Cardiac muscle cell (in vitro differentiated cells and primary cell): ENCODE measurements at places on chromosomes 2 and 18. TPM values are rescaled to one million over a fixed set of nuclear protein-coding genes. Genes with fewer than 3 reads are reported as not detected.

- no peak for DNase-seq
These were observed 58.7 kb downstream of the AFTPH start for GRCh38 chr2:64582774-64583340.

IL1F10 gene
- not detected in 2 replicates for total RNA-seq

DNA sequence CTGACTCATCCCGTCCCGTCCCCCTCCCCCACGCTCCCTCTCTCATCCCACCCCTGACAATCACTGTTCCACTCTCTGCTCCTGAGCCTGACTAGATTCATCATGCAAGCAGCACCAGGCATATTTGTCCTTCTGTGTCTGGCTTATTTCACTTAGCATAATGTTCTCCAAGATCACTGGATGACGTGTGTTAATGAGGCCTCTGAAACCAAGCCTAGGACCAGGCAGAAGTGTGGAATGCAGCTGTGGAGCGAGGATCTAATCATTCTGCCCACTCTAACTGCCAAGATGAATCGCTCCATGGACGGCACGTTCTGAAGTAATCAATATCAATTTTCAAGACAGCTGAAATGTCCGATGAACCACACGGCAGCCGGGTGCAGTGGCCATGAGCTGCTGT lies 122.4 kb upstream of the ZNF236 start:
- no peak for DNase-seq

DNA sequence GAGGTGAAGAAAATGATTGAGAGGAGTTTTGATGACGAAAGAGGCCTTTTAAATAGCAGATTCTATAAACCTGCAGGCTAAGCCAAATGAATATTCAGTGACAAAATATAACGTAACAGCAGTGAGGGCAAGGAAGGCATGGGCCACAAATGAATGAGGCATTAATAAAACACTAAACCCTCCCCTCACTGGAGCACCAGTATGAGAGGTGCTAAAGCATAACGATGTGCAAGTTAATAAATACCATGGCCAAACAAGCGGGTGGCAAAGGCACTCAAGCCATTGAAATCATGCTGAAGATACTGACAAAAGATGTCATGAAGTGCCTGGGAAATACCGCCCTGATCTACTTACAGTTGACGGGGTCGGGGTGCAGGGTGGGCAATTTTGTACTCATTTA lies 30.2 kb upstream of the LONRF2 start:
- no peak for DNase-seq

- no peak for DNase-seq
These were observed 59.1 kb downstream of the TPO start for GRCh38 chr2:1472350-1472749.

DNA sequence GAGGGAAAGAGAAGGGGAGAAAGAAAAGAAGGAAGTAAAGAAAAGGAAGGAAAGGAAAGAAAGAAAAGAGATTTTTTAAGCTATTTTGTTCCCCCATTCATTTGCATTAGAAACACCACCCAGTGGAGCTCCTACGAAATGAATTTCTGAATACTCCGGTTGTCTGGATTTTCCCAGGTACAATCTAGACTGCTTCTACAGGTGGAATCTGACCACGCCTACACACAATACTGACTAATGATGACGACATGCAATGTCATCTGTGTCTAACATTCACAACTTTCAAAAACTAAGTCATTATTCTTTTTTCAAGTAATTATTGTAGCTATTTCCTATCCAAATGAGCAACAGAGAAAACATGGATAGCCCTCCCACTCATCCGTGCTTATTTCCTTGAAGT lies 121.7 kb downstream of the ZNF516 start:
- no peak for DNase-seq

- DNase-seq: no peak
These were observed 87.8 kb upstream of the ASB18 start for GRCh38 chr2:236351966-236352525.

DNA sequence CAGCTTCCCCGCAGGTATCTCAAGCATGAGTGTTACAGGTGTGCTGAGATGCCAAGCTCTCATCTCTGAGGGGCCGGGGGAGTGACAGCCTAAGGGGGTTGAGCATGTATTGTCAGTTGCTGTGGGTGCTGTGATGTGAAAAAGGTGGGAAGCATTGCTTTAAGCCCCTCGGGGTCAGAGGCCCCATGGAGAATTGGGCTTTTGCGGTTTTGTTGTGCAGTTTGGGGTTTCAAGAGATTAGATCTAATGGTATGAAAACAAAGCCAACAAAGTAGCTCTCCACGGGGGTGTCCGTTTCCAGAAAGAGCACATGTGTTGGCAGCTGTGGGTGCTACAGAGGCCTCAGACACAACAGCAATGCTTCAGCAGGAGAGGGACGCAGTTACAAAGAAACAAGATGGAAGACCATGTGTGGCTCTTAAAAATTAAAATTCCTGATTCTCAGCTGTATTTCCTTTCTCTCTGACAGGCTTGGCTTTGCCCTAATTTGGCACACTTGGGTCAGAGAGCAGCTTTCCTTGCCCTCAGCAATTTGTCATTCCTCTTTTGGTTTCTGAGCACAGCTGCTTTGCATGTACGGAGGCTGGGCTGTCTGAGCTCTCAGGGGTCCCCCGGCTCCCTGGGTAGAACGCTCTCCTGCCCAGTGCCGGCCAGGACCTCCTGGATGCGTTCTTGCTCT lies 69.9 kb downstream of the TMEM247 start:
- DNase-seq: no peak

DNA sequence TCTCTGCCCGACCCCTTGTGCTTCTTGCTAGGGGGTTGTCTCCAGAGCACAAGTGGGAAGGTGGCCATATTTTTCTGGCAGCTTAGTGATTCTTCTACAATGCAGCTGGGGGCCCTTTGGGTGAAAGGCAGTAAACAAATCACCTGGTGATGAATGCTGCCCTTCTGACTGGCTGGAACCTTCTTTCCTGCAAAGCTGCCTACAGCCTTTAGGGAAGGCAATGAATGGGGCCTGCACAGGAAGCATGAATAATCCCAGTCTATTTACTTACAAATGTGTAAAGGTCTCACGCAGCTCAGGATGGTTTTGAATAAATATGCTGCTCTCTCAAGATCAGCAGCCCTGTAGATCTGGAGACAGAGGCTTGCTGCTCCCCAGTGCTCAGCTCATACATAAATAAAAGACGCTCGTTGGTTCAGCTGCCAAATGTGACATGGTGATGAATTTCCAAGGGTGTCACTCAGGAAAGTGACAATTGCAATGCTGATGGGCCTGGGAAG lies 289.2 kb downstream of the TDRD15 start:
- DNase-seq: no peak

DNA sequence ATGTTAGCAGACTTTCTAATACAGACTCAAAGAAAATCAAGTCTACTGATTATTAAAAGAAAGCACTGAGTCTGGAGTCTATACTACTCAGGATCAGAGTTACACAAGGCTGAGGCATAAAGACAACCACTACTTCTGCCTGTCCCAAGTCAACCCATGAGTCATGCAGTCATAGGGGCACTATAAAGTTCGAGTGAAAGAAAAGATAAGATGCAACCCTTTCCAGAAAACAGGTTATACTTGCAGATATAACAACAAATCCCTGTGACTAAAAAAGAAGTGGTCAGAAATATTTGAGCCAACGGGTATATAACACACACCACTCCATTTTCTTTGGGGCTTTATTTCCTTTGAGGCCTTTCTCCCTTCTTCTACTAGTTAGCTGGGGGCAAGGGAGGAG lies 18.6 kb upstream of the SCRN3 start:
- DNase-seq: no peak

DNA sequence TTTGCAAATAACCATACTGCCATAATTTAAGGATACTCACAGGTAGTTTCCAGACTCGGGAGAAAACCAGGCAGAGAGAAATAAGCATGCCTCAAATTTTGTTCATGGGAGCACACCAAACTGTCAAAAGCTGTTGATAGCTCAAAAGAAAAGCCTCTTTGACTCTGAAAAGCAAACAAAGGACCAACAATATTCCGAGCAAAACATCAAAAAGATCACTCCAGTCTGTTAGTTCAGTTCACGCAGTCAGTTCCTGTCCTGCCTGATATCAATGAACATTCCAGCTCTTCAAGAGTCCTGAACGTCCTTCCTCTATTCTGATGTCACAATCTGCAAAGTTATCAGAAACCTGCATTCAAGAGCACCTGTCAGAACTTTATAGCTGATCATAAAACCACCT lies 78.7 kb downstream of the RRM2 start:
- DNase-seq: no peak

DNA sequence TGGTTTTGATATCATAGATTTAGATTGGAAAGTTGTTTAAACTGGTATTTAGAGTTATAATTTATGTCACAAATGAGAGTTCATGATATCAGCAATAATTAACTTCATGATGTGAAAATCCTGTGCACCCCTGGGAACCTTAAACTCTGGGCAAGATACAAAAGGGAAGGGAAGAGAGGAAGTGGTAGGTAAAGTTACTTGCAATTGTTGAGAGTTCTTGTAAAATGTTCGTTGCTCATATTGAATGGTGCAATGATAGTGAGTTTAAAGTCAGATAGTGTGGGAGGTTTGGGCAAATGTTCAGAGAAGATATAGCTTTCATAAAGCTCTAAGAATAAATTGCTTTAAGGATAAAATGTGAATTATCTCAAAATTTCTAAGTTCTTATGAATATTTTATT lies 75.4 kb downstream of the SP110 start:
- DNase-seq: no peak

SPC25 gene
- total RNA-seq: 3.3 and 10.1 TPM in 2 replicates

DNA sequence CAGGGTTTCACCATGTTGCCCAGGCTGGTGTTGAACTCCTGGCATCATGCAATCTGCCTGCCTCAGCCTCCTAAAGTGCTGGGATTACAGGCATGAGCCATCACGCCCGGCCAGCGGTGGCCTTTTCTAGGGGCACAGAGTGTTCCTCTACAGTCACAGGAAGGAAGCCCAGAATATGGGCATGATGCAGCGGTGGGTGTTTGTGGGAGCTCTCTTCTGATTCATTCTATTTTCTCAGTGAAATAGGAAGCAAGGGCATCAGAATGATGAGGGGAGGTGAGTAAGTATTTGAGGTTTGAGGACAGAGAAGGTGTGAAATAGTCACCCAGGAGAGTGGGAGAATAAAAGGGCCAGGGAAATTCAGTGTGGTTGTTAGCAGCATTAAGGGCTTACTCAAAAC lies 70.3 kb upstream of the PSME4 start:
- DNase-seq: no peak

GRCh38 chr2:180753809-180754761 lies 226.3 kb upstream of the UBE2E3 start:
- DNase-seq: no peak

DNA sequence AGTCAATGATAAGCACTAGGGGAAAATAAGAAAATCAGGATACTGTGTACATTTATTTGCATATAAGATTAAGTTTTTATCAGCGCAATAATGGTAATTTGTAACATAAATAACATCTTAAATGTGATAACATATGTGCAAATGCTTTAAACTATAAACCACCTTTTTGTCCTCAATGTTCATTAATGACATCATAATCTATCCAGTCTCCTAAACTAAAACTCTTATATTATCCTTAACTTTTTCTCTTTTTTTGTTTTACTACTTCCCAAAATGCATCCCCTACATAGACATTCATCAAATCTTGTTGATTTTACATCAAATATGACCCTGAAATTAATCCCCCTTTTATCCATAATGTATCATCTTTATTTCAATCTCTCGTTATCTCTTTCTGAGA lies 3.4 kb upstream of the RAD51AP2 start:
- no peak for DNase-seq

GRCh38 chr2:160336105-160336504 lies 136.0 kb upstream of the ITGB6 start:
- peak; percentile 47 for DNase-seq

DNA sequence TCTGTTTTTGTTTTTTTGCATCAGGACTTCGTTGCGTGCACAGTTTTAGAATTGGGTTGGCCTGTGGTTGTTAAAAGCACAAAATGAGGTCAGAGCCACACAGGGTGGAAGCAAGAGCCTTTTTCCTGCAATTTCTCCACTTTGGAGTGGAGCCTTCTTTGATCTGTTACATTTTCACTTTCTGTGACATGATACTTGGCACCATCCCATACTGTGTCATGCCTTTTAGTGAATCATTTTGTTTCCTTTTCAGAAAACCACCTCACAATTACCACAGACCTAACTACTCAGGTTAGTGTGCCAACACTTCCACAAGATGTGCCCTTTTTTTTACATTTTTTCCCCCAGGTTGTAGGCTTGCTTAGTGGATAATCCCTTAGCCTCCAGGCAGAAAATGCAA lies 32.5 kb downstream of the MERTK start:
- peak; percentile 61 for DNase-seq

CPLX4 gene
- not detected in 2 replicates for total RNA-seq

GRCh38 chr18:27175914-27176313 lies 9.2 kb downstream of the CHST9 start:
- DNase-seq: peak; percentile 7

REG1B gene
- not detected in 2 replicates for total RNA-seq
